ENCODE measurements at places on chromosomes 2 and 18. TPM values are rescaled to one million over a fixed set of nuclear protein-coding genes. Genes with fewer than 3 reads are reported as not detected.
A peak's percentile ranks its signal among the peaks of the same experiment; 100 is the strongest.

- no peak overlapping the region for H3K4me3 ChIP-seq
- no peak for DNase-seq
- no peaks in the 10 kb centered on the region for H3K4me1 ChIP-seq
- peak overlapping the region; percentile 68 for H3K27ac ChIP-seq
Observed at GRCh38 chr2:119349289-119349688, 17.3 kb downstream of the C2orf76 start.

DNA sequence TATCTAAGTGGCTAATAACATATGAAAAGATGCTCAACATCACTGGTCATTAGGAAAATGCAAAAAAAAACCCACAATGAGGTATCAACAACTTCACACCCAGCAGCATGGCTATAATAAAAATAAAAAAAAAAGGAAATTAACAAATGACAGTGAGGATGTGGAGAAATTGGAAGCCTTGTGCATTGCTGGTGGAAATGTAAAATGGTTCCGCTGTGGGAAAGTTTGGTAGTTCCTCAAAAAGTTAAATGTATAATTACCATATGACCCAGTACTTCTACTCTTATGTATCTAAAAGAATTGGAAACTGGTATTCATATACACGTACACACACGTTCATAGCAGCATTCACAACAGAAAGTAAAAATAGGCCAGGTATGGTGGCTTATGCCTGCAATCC, 15.5 kb upstream of the CACNB4 start:
- H3K4me1 ChIP-seq = no peaks in the 10 kb centered on the region
- no peak overlapping the region for H3K4me3 ChIP-seq

GRCh38 chr2:160419776-160420505, 73.7 kb downstream of the RBMS1 start:
- DNase-seq = no peak
- no peaks in the 10 kb centered on the region for H3K27me3 ChIP-seq
- H3K36me3 ChIP-seq = no peaks in the 10 kb centered on the region
- no peak overlapping the region for H3K4me3 ChIP-seq
- no peak overlapping the region for H3K27ac ChIP-seq

DNA sequence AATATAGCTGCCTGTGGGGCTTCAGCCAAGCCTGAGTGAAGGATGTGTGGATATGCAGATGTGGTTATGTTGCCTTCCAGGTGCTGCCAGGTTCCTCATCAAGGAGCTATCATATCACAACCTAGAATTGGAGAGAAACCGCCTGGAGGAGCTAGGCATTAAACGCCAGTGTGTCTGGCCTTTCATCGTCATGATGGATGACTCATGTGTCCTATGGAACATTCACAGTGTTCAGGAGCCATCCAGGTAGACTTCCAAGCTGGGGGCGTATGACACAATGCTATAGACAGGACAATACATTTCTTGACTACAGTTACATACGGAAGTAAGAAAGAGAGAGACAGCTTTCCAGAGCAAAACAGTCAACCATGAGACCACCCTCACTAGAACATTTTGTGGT, 86.8 kb downstream of the ESCO1 start:
- H3K36me3 ChIP-seq = peaks cover 45% of the 10 kb centered on the region
- H3K27ac ChIP-seq = no peak overlapping the region
- no peaks in the 10 kb centered on the region for H3K27me3 ChIP-seq
- no peak overlapping the region for H3K4me3 ChIP-seq
- H3K4me1 ChIP-seq = no peaks in the 10 kb centered on the region

DNA sequence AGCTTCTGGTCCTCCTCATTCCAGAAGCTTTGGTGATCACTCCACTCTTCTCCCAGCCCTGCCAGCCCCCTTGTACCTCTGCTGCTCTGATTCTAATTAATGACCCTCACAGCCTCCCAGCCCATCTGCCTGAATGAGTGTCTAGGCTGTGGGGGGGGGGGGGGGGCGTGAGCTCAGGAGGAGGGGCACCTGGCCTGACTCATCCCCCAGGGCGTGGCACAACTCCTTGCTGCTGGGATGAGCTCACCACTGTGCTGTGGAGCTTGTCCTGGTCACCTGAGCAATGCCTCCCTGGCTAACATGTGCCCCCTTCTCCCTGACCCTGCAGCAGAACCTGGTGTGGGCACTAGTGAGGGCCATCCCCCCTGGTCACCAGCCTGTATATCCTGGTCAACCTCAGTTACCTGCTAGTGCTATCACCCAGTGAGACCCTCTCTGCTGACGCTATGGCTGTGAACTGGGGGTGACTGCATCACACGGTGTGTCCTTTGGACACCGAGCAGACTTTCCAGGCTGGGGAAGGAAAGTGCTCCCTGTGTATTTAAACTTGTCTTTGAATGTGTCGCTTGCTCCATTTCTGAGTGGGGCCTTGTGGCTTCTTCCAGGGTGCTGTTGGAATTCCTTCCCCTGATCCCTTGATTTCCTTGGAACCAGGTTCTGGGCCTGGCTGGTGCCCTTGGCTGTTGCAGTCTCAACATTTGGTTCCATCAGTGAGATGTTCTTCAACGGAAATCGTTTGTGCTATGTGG, 41.5 kb upstream of the PUM2 start:
- no peak overlapping the region for H3K4me3 ChIP-seq
- no peak overlapping the region for H3K27ac ChIP-seq
- H3K36me3 ChIP-seq = no peaks in the 10 kb centered on the region
- no peaks in the 10 kb centered on the region for H3K4me1 ChIP-seq
- H3K27me3 ChIP-seq = peaks cover 2% of the 10 kb centered on the region

The MOGAT1 gene
- not detected for total RNA-seq

DNA sequence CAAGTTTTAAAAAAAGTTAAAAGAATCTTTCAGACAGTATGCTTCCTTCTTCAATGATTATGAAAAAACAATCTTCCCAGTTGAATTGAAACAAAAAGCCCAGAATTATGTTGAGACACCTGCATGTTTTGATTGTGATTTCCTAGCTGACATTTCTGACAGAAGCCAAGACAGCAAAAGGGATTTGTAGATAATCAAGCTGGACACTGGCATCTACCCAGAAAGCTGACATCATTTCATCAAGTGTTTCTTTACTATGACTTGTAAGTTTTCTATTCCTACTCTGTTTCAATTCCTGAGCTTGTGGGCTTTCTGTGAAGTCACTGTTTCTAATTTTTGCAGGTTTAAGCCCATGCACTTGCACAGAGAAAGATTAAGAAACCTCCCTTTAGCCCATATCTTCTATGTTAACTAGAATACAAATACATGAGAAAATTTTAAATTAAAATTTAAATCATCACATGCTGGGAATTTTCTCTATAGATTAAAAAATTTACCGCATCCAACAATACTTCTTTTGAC, 82.9 kb upstream of the CCDC85A start:
- H3K36me3 ChIP-seq = no peaks in the 10 kb centered on the region
- no peaks in the 10 kb centered on the region for H3K27me3 ChIP-seq
- DNase-seq = no peak
- no peak overlapping the region for H3K27ac ChIP-seq
- no peak overlapping the region for H3K4me3 ChIP-seq

DNA sequence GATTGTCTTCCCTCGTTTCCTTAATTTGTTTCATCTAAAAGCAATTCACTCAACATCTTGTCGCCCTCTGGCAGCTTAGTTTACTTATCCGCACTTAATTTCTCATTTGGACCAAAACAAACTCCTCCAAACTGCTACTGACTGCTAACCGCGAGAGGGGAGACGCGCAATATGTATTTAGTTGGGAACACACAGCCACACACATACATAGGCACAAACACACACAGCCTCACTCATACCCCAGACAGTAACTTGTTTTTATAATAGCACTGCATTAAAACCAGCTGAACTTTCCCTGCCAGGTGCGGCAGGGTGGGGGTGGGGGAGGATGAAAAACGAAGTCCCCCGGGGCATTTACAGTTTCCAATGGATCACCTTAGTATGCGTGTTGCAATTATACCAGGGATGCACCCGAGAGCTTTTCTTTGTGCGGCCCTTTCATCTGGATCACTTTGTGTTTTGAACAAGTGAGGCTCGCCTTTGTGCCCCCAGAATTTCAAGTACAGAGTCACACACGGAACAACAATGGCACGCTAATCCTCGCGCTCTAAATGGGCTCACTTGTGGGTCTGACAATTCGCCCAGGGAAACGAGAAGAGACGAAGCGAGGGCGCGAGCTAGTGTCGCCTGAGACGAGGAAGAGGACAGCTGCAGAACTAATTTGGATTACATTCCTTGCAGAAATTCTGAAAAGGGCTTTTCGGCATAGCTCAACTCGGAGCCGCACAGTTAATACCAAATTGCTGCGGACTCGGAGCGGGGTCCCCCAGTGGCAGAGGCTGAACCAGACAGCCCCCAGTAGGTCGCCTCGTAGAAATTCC, 2.4 kb downstream of the ERBB4 start:
- no peak overlapping the region for H3K27ac ChIP-seq
- peaks cover 5% of the 10 kb centered on the region for H3K36me3 ChIP-seq
- H3K4me3 ChIP-seq = peak overlapping the region; percentile 52
- H3K27me3 ChIP-seq = peaks cover 62% of the 10 kb centered on the region

DNA sequence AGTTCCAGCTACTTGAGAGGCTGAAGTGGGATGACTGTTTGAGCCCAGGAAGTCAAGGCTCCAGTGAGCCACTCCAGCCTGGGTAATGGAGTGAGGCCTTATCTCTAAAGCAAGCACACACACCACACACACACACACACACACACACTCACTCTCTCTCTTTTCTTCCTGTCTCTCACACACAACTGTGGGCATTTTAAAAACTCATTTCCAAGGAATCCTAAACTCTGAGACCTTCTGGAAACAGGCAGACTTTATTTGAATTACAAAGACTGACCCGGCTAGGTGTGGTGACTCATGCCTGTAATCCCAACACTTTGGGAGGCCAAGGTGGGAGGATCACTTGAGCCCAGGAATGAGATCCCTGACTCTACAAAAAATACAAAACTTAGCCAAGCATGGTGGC, 21.3 kb downstream of the WDSUB1 start:
- no peak for DNase-seq
- H3K27ac ChIP-seq = no peak overlapping the region
- H3K27me3 ChIP-seq = no peaks in the 10 kb centered on the region
- no peak overlapping the region for H3K4me3 ChIP-seq
- peaks cover 3% of the 10 kb centered on the region for H3K4me1 ChIP-seq

DNA sequence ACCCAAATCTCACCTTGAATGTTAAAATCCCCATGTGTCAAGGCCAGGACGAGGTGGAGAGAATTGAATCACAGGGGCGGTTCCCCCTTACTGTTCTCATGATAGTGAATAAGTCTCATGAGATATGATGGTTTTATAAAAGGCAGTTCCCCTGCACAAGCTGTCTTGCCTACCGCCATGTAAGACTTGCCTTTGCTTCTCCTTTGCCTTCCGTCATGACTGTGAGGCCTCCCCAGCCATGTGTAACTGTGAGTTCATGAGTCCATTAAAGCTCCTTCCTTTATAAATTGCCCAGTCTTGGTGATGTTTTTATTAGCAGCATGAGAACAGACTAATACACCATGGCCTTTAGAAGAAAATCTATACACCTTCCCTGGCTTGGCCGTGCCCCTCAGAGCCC, 7.4 kb upstream of the MBP start:
- no peak for DNase-seq
- no peak overlapping the region for H3K4me3 ChIP-seq
- peaks cover 14% of the 10 kb centered on the region for H3K36me3 ChIP-seq
- H3K27ac ChIP-seq = peak overlapping the region; percentile 81
- peaks cover 19% of the 10 kb centered on the region for H3K4me1 ChIP-seq

DNA sequence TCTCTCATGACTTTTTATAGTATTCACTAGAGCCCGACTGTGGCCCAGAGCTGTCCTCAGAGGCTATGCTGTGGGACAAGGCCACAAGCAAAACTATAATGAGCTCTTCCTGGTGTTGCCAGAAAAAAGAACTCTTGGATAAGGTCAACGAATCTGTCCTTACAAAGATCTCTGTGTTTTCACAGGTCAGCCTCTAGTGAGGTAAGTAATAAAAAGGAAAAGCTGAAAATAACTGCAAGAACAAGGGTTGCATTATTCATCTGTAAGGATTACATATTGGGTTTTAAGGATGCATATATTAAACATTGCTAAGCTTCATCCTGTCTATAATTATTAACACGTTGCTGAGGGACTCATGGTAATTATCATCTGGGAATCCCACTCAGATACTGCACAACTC, 62.8 kb upstream of the ATL2 start:
- no peak overlapping the region for H3K4me3 ChIP-seq
- no peak for DNase-seq
- no peaks in the 10 kb centered on the region for H3K4me1 ChIP-seq
- no peaks in the 10 kb centered on the region for H3K36me3 ChIP-seq
- peaks cover 12% of the 10 kb centered on the region for H3K27me3 ChIP-seq

GRCh38 chr2:107801498-107801897, 25.2 kb upstream of the RGPD4 start:
- H3K4me1 ChIP-seq = no peaks in the 10 kb centered on the region
- H3K4me3 ChIP-seq = no peak overlapping the region
- H3K36me3 ChIP-seq = no peaks in the 10 kb centered on the region
- H3K27me3 ChIP-seq = peaks cover 2% of the 10 kb centered on the region
- H3K27ac ChIP-seq = no peak overlapping the region
